ENCODE measurements at places on chromosomes 7 and 10. TPM values are rescaled to one million over a fixed set of nuclear protein-coding genes. Genes with fewer than 3 reads are reported as not detected.
A peak's percentile ranks its signal among the peaks of the same experiment; 100 is the strongest.

The ZC3HAV1 gene
- total RNA-seq, result 25.0 TPM

- H3K4me3 ChIP-seq, result peak overlapping the region; percentile 94
- peak; percentile 34 for DNase-seq
- H3K27ac ChIP-seq, result peak overlapping the region; percentile 97
- no peaks in the 10 kb centered on the region for H3K27me3 ChIP-seq
- H3K36me3 ChIP-seq, result no peaks in the 10 kb centered on the region
Observed at GRCh38 chr10:87862679-87863052, 667 bp downstream of the KLLN start.

- DNase-seq, result no peak
- H3K4me3 ChIP-seq, result no peak overlapping the region
- no peak overlapping the region for H3K27ac ChIP-seq
- H3K4me1 ChIP-seq, result no peaks in the 10 kb centered on the region
- H3K36me3 ChIP-seq, result no peaks in the 10 kb centered on the region
Observed at GRCh38 chr7:91434836-91435235, 170.6 kb downstream of the FZD1 start.

- no peaks in the 10 kb centered on the region for H3K27me3 ChIP-seq
- no peak for DNase-seq
- no peak overlapping the region for H3K4me3 ChIP-seq
- H3K4me1 ChIP-seq, result peaks cover 39% of the 10 kb centered on the region
Observed at GRCh38 chr10:89425000-89425399, 10.6 kb downstream of the IFIT5 start.

DNA sequence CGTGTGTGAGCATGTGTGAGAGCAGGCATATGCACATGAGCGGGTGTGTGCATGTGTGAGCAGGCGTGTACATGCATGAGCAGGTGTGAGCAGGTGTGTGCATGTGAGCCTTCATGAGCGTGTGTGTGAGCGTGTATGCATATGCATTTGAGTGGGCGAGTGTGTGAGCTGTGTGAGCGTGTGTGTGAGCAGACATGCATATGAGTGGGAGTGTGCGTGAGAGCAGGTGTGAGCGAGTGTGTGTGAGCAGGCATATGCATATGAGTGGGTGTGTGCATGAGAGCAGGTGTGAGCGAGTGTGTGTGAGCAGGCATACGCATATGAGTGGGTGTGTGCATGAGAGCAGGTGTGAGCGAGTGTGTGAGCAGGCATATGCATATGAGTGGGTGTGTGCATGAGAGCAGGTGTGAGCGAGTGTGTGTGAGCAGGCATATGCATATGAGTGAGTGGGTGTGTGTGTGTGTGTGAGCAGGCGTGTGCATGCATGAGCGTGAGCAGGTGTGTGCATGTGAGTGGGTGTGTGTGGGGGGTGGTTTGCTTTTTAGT is 30.7 kb downstream of the NKX6-2 start:
- no peak overlapping the region for H3K4me3 ChIP-seq
- no peaks in the 10 kb centered on the region for H3K4me1 ChIP-seq
- no peaks in the 10 kb centered on the region for H3K27me3 ChIP-seq
- H3K36me3 ChIP-seq, result no peaks in the 10 kb centered on the region
- no peak for DNase-seq

- no peak overlapping the region for H3K27ac ChIP-seq
- peaks cover under 1% of the 10 kb centered on the region for H3K27me3 ChIP-seq
- H3K4me3 ChIP-seq, result no peak overlapping the region
Observed at GRCh38 chr7:29810813-29811482, 4.6 kb downstream of the WIPF3 start.

DNA sequence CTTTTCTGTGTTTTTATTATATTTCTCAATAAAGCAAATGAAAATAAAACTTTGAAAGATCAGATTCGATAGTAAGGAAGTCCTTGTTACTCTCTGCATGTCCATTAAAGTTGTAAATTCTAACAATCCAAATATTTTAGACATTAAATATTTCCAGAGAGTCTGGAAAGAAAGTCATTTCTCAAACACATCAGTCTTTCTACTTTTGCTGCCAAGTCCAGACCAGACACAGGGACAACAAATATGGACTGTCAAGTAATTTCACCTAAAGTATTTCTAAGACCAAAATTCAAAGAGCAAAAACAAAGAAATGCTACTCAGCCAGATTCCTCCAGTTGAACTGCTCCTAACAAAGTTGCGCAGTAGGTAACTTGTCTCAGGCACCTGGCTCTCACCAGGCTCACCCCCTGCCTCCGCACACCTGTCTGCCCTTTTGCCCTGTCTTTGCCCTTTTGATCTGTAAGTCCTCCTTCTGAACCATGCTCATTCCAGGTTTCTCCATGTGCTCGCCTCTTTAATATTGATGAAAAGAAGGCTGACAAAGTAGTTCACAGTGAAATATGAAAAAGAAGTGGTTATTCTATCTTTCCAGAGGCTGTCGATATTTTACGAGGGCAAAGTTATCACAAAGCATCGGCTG is 300.5 kb downstream of the C7orf25 start:
- H3K27ac ChIP-seq, result no peak overlapping the region
- no peaks in the 10 kb centered on the region for H3K36me3 ChIP-seq
- DNase-seq, result no peak
- H3K4me3 ChIP-seq, result no peak overlapping the region
- no peaks in the 10 kb centered on the region for H3K27me3 ChIP-seq

- H3K4me1 ChIP-seq, result peaks cover 20% of the 10 kb centered on the region
- peak; percentile 80 for DNase-seq
- 0 out of 2 replicates have a peak, but pooled peaks cover 4% of the 10 kb centered on the region for H3K36me3 ChIP-seq
- H3K27ac ChIP-seq, result peak overlapping the region; percentile 53
- no peaks in the 10 kb centered on the region for H3K27me3 ChIP-seq
Observed at GRCh38 chr10:102422545-102423129, 2.0 kb downstream of the FBXL15 start.

DNA sequence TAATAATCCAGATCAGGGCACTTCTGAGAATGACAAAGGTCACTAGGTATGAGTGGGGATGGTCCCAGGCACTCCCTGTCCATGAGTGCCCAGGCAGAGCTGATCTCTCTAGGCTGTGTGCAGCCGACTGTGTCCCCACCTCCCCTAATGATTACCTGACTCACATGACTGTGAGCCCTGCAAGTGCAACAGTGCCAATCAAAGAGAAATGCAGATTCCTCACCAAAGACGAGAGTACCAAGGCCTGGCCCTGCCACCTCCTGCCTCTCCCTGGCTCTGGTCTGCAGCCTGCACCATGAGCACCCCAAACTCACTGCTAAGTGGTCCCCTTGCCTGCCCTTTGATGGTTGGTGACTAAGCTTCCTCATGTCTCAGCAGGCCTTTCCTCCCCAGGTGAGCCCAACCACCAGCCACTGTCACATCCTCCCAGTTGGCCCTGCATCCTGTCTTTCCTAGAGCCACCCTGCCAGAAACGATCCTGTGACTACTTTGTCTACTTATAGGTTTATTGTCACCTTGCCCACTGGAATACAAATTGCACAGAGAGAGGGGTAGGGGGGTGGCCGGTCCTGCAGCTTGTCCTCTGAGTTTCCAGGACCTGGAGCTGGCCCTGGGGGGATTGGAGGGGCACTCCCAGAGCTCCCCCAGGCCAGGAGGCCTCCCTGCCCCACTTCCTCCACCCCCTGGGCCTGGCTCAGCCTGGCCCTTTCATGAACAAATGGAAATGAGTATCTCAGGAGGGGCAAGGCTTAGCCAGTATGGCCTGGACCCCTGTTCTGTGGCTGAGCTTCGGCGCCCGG is 22.4 kb upstream of the GDF10 start:
- no peaks in the 10 kb centered on the region for H3K36me3 ChIP-seq
- H3K27ac ChIP-seq, result no peak overlapping the region
- H3K4me1 ChIP-seq, result no peaks in the 10 kb centered on the region

- peaks cover 27% of the 10 kb centered on the region for H3K4me1 ChIP-seq
- peak overlapping the region; percentile 65 for H3K4me3 ChIP-seq
- H3K27ac ChIP-seq, result peak overlapping the region; percentile 99
- no peaks in the 10 kb centered on the region for H3K36me3 ChIP-seq
Observed at GRCh38 chr10:14669576-14669975, 105.1 kb downstream of the FAM107B start.

DNA sequence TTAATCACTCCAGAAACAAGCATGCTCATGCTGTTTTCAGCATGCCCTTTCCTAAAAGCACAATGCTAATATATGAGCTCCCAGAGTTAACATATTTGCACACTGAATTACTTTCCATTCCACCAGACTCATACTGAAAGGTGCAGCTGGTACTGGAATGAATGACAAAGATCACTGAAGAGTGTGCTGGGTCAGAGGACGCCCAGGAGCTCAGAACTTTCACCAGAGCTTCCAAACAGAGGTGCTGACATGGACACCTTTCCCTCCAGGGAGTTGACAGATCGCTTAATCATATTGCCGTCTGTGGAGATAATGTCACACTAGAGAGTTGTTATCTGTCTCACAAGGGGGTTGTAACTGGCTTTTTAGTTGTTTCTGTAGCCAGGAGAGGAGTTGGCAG is 292.9 kb downstream of the LHFPL3 start:
- no peak overlapping the region for H3K4me3 ChIP-seq
- no peaks in the 10 kb centered on the region for H3K27me3 ChIP-seq
- H3K36me3 ChIP-seq, result no peaks in the 10 kb centered on the region
- H3K4me1 ChIP-seq, result no peaks in the 10 kb centered on the region
- no peak for DNase-seq

Measured in PC-3 (cell line).